ENCODE measurements at places on chromosomes 3 and 15. TPM values are rescaled to one million over a fixed set of nuclear protein-coding genes. Genes with fewer than 3 reads are reported as not detected.

The OXTR gene
- total RNA-seq: 0.80 TPM

The PAQR9 gene
- 0.05 TPM for total RNA-seq

GRCh38 chr15:57550640-57551039 is 41.1 kb upstream of the MYZAP start:
- DNase-seq: no peak

- no peak for DNase-seq
Measured at GRCh38 chr3:37475435-37475834, 301.1 kb upstream of the LRRFIP2 start.

DNA sequence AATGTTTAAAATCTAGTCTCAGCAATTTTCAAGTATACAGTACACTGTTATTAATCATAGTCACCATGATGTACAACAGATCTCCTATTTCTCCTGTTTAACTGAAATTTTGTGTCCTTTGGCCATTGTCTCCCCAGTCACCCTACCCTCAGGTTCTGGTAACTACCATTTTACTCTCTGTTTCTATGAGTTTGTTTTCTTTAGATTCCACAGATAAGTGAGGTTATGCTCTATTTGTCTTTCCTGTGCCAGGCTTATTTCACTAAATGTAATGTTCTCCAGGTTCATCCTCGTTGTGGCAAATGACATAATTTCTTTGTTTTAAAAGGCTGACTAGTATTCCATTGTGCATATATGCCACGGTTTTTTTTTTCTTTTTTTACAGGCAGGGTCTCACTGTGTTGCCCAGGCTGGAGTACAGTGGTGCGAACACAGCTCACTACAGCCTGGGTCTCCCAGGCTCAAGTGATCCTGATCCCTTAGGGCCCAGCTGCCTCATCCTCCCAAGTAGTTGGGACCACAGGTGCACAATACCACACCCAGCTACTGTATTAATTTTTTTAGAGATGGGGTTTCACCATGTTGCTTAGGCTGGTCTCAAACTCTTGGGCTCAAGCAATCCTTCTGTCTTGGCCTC is 50.0 kb downstream of the RAB7A start:
- no peak for DNase-seq

- DNase-seq: no peak
Measured at GRCh38 chr15:74798388-74799254, 14.0 kb upstream of the LMAN1L start.

- DNase-seq: no peak
Measured at GRCh38 chr15:47394286-47394809, 323.0 kb upstream of the SEMA6D start.

- no peak for DNase-seq
Measured at GRCh38 chr3:189368384-189368783, 196.6 kb downstream of the TPRG1 start.

DNA sequence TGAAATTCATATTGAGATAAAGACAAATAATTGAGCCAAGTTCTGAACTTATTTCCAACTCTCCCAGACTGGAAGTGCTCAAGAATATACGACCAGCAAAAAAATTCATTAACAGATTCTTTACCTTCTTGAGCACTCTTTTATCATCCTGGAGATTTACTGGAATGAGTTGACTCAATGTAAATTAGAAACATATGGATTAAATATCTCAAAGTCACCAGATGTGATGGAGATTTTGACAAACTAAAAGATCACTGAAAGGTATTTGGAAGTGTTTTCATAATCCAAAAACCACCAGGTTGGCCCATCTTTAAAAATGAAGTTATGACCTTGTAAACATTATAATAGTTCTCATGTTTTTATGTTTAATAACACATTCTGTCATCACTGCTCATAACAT is 433.2 kb upstream of the RASGRP1 start:
- no peak for DNase-seq

- no peak for DNase-seq
Measured at GRCh38 chr3:14238356-14238755, 59.7 kb downstream of the LSM3 start.
